ENCODE measurements at places on chromosomes 4 and X. TPM values are rescaled to one million over a fixed set of nuclear protein-coding genes. Genes with fewer than 3 reads are reported as not detected.

PRRG1 gene
- 15.3 TPM for polyA plus RNA-seq

RPA4 gene
- 0.13 TPM for polyA plus RNA-seq

TNIP2 gene
- 19.0 TPM for polyA plus RNA-seq

FRMPD4 gene
- polyA plus RNA-seq, result 1.0 TPM

FAM9C gene
- polyA plus RNA-seq, result 0.28 TPM

PQBP1 gene
- polyA plus RNA-seq, result 69.1 TPM

AIFM1 gene
- polyA plus RNA-seq, result 20.9 TPM

DNA sequence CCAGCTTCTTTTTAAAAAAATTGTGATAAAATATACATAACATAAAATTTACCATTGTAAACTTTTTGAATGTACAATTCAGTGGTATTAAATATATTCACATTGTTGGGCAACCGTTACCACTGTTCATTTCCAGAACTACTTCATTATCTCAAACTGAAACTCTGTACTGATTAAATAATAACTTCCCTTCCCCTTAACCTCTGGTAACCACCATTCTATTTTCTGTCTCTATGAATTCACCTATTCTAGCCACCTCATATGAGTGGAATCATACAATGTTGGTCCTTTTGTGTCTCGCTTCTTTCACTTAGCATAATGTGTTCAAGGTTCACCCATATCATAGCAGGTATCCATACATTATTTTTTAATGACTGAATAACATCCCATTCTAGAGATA is 8.3 kb downstream of the GPR50 start:
- DNase-seq, result no peak

GRCh38 chr4:128155874-128156456 is 94.9 kb downstream of the LARP1B start:
- no peak for DNase-seq

GRCh38 chrX:130848763-130849162 is 54.2 kb downstream of the ENOX2 start:
- no peak for DNase-seq

GRCh38 chr4:97589481-97590196 is 553.6 kb downstream of the STPG2 start:
- DNase-seq, result no peak

GRCh38 chr4:153206534-153206933 is 2.3 kb downstream of the TRIM2 start:
- no peak for DNase-seq

- no peak for DNase-seq
Observed at GRCh38 chr4:4392501-4393183, 5.7 kb downstream of the NSG1 start.

GRCh38 chr4:103853627-103854026 is 133.8 kb upstream of the TACR3 start:
- no peak for DNase-seq

DNA sequence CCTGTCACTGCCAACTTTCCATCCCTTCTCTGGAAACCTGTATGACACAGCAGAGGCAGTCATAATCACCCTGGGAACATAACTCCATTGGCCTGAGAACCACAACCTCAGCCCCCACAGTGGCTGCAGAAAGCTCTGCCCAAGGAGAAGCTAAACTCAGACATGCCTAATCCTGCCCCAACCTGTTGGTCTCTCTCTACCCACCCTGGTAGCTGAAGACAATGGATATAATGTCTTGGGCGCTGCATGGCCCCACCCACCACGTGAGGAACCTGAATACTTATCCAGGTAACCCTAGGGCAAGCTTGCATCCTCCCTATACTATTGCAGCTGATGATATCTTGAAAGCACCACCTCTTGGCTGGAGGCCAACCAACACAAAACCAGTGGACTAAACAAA is 225.2 kb downstream of the TEX13C start:
- DNase-seq, result no peak

DNA sequence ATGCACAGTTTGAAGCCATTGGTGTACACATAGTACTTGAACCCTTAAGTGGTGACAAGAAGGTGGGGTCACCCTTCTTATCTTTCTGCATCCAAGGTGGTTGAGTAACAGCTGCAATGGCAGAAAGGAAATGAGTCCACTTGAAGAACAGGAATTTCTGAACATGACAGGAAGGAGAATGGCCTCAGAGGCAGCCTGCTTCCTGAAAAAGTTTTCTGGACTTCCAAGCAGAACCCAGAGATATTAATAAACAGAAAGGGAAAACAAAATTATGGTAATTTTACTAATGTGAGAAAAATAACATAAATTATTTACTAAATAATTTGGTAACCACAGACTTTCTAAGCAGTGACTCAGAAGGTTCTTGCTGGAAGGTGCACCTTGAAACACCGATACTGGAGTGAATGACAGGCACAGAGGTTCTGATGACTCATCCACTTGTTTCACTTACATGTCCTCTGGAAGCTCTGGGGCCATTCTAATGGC is 119.9 kb upstream of the HS3ST1 start:
- no peak for DNase-seq

GRCh38 chr4:24382381-24382780 is 202.0 kb downstream of the DHX15 start:
- no peak for DNase-seq

- DNase-seq, result no peak
Observed at GRCh38 chr4:171042989-171043524, 770.1 kb upstream of the GALNTL6 start.

DNA sequence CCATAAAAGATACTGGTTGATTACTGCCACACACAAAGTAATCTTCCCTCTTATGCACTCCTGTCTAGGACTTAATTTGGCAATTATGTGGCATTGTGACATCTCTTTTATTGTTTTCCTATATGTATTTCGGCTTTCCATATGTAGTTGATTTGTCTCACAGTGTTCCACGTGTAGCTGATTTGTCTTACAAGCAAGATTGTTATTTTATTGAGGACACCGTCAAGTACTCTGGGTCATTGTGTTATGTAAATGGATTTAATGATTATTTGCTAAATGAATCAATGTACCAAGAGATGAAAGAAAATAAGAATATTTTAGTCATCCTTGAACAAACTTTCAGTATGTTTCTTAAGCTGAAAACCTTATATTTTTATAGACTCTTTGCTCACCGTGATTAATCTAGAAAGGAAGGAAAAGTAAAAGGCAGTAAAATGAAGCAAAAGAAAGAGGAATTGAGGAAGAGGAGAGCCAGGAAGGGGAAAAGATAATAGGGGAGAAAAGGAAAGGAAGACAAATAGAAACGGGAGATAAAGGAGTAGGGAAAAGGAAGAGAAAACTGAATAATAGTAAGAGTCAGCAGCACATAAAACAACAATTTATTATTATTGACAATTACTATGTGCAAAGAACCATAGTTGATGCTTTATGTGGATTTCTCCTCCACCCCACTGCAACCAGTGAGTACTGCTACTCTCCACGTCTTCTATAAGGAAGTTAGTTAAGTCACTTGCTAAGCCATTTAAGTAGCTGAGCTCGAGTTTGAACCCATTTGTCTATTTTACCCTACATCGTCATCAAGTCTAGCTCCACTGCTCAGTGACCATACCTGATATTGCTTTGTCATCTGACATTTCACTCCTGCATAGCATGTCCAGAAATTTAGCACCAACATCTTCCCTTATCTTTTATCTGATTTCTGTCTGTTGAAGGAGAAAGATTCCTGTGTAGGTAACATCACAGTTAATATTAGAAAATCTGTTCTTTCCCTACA is 336.5 kb downstream of the BMPR1B start:
- no peak for DNase-seq

All from hindlimb muscle (tissue), 1 donor.